ENCODE measurements at places on chromosomes 12 and 14.

- H3K27me3 ChIP-seq: peaks cover 2% of the 10 kb centered on the region
- peaks cover 12% of the 10 kb centered on the region for H3K36me3 ChIP-seq
- H3K27ac ChIP-seq: peak overlapping the region; percentile 90
These were observed 2.8 kb upstream of the ITGA5 start for GRCh38 chr12:54421879-54422250.

DNA sequence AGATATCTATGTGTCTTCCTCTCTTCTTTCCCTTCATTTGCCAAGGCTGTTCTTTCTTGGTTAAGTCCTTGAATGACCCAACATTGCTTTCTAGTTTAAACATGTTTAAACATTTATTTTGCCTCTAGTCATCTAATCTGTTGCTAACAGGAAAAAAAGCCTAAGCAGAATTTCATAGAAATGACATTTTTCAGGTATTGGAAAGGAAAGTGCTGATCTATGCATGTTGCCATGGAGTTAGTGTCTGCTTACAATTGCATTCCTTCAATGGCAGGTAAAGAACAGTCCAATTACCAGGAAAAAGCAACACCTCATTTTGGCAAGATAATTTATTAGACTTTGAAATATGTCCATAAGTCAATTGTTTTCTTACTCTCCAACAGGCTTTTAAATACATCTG lies 21.5 kb upstream of the SLC2A13 start:
- no peaks in the 10 kb centered on the region for H3K27me3 ChIP-seq
- DNase-seq: no peak
- no peaks in the 10 kb centered on the region for H3K36me3 ChIP-seq

- DNase-seq: peak; percentile 11
- H3K27ac ChIP-seq: no peak overlapping the region
- no peaks in the 10 kb centered on the region for H3K36me3 ChIP-seq
- H3K4me3 ChIP-seq: no peak overlapping the region
- peaks cover 2% of the 10 kb centered on the region for H3K27me3 ChIP-seq
These were observed 678.2 kb downstream of the NRXN3 start for GRCh38 chr14:78848234-78848820.

- no peaks in the 10 kb centered on the region for H3K27me3 ChIP-seq
- peak overlapping the region; percentile 80 for H3K27ac ChIP-seq
- peaks cover 34% of the 10 kb centered on the region for H3K36me3 ChIP-seq
- H3K4me1 ChIP-seq: peaks cover 58% of the 10 kb centered on the region
- H3K4me3 ChIP-seq: peak overlapping the region; percentile 57
- DNase-seq: peak; percentile 13
These were observed 22.8 kb downstream of the EXOC5 start for GRCh38 chr14:57245941-57246340.

DNA sequence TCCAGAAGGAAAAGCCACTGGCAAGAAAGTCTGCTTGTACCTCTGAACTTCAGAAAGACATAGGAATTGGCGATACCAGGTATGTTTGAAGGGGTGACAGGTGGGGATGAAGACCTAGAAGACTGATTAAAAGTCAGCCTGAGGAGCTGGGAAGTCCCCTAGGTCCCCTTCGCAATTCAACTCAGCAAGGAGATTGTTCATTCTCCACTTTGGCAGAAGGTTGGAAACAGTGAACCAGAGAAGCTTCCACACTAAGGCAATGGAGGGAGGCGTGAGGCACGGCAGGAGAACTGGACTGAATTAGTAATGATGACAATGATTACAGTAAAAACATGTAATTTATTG lies 240.3 kb upstream of the TMPO start:
- H3K36me3 ChIP-seq: no peaks in the 10 kb centered on the region

DNA sequence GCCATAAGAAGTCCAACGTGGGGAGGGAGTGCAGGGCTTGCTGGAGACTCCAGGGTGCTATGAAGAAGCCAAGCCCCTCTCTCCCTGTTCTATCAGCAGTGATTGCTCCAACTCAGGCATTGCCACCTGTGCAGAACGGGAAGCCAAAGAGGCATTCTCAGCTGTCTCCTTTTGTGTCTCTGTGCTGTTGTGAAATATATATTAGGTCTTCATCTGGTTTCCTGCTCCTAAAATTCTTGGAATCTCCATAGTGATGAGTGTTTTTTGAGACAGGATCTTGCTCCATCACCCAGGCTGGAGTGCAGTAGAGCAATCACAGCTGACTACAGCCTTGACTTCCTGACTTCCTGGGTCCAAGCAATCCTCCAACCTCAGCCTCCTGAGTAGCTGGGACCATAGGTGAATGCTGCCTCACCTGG lies 51.2 kb upstream of the AEBP2 start:
- no peak for DNase-seq
- no peaks in the 10 kb centered on the region for H3K27me3 ChIP-seq
- H3K27ac ChIP-seq: no peak overlapping the region
- peaks cover 17% of the 10 kb centered on the region for H3K4me1 ChIP-seq
- no peak overlapping the region for H3K4me3 ChIP-seq
- no peaks in the 10 kb centered on the region for H3K36me3 ChIP-seq

GRCh38 chr12:29682088-29682487 lies 101.7 kb downstream of the TMTC1 start:
- H3K4me3 ChIP-seq: no peak overlapping the region
- no peak overlapping the region for H3K27ac ChIP-seq
- no peaks in the 10 kb centered on the region for H3K36me3 ChIP-seq
- H3K27me3 ChIP-seq: no peaks in the 10 kb centered on the region

- no peaks in the 10 kb centered on the region for H3K36me3 ChIP-seq
- peaks cover 2% of the 10 kb centered on the region for H3K27me3 ChIP-seq
- no peak overlapping the region for H3K4me3 ChIP-seq
- no peak for DNase-seq
These were observed 33.4 kb downstream of the VCPKMT start for GRCh38 chr14:50082784-50083466.

DNA sequence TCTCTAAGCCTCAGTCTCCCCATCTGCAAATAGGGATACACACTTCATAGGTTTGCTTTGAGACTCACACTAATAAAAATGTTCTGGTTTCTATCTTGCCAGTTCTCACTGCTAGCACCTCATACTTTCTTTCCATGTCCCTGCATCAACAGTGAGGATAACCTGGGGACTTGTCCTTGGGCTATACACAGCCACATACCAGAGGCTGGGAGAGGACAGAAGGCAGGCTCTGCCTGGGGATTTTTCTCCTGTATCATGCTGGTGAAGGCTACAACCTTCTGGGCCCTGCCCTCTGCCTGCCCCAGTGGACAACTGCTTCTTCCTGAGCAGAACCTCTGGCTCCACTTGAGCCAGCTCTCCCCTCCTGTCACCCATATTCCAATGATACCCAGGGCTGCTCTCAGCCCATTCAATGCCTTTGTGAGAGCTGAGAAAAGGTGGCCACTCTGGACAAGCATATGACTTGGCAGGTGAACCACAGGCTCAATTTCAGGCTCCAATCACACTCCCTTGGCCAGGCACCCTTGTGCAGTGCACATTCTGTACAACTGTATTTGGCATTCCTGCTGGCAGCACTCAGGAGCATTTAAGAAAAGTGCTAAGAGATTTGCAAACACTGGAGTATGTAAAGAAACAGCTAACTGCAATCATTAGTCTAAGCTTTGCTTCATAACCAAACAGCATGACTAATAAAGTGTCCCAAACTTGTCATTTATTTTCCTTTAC lies 135.8 kb upstream of the VRK1 start:
- H3K27me3 ChIP-seq: peaks cover 3% of the 10 kb centered on the region
- H3K4me1 ChIP-seq: no peaks in the 10 kb centered on the region
- no peak for DNase-seq
- H3K36me3 ChIP-seq: no peaks in the 10 kb centered on the region

DNA sequence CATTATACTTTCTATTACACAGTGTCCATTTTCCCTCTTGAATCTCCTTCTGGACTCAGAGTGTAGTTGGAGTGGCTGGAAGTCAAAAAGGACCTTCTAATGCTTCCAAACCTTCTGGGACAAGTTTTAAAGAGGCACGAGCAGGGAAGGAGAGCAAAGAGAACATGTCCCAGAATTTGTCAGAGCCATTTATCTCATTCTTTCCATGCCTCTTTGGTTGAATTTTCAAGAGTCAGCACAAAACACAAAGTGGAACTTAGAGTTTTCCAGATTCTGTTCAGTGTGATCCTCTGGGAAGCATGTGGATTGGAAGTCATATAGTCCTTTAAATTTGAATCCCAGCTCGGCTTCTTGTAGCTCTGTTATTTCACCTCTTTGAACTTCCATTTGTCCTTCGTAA lies 138.2 kb upstream of the PWP1 start:
- peaks cover 3% of the 10 kb centered on the region for H3K27me3 ChIP-seq
- H3K27ac ChIP-seq: no peak overlapping the region

DNA sequence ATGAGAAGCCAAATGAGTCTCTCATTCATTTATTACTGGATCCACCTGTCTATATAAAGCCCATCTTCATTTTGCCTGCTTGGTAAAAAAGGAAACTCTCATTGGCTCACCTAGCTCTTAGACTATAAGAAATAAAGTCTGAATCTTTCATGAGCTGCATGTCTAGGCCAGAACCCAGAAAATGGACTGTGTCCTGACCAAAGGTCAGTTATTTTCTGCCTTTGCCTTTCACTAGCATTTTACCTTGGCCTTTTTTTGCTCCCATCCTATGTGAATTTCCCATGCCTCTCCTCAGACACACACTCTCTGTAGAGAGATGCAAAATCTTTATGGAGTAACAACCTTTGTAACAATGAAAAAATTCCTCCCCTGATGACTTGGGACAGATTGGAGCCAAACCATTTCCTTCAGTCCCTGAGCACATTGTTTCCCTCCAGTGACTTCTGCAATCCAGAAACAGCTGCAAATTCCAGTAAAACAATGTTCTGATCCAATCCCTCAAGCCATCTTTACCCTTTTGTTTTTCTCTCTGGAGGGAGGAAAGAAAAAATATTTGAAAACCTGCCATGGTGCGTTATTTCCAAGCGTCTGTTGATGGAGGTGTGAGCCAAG lies 33.6 kb upstream of the MAP3K9 start:
- DNase-seq: no peak
- no peaks in the 10 kb centered on the region for H3K4me1 ChIP-seq
- peaks cover 2% of the 10 kb centered on the region for H3K27me3 ChIP-seq
- no peak overlapping the region for H3K4me3 ChIP-seq

DNA sequence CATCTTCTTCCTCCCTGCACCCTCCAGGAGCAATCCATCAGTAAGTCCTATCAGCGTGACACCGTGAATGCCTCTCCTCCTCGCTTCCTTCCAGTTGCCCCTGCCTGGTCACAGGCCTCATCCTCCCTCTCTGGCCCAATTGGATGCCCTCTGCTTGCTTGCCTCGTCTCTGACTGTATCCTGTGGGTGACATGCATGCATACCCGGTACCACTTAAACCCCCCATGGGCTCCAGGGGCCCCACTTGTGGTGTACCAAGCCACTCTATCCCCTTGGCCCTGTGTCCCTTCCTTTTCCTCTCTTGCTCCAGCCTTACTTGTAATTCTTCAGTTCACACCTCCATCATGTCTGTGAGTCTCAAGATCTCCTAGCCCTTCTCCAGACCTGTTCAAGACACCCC lies 106.0 kb upstream of the RTL1 start:
- DNase-seq: no peak
- H3K36me3 ChIP-seq: peaks cover 46% of the 10 kb centered on the region

DNA sequence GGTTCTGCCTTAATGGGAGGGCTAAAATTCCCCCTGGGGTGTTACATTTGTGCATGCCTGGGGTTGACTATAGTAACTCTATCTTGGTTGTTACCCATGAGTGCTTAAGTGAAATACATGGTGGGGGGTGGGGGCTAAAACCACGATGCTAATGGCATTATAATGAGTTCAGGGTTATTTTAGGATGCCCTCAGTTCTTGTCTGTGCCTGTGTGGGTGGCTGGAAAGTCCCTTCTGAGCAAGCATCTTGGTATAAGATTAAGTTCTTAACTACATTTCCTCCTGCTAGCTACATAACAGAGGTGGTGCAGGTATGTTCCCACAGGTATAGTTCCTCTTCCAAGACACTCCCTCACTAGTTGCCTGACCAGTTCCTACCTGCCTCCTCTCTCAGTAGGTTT lies 822.3 kb downstream of the LRFN5 start:
- no peak overlapping the region for H3K27ac ChIP-seq
- H3K4me3 ChIP-seq: no peak overlapping the region
- H3K36me3 ChIP-seq: no peaks in the 10 kb centered on the region

DNA sequence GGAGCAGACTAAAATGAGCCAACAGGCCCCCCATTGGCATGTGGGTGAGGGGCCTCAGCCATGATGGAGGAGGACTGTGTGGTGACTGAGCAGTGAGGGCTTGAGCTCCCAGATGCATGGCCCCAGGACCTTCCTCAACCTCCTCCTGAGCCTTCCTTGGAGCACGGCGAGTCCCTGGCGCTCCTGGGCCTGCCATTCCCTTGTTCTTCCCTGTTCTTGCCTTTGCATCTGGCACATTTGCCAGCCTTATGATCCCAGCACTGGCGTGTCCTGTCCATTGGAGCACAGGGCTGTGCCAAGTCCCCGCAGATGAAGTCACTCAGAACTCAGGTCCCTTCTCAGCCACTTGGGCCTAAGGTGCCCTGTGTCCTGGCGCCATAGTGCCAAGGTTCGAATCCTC lies 40.3 kb upstream of the MEG3 start:
- no peak for DNase-seq
- no peaks in the 10 kb centered on the region for H3K36me3 ChIP-seq
- peaks cover 43% of the 10 kb centered on the region for H3K27me3 ChIP-seq
- no peak overlapping the region for H3K27ac ChIP-seq
- H3K4me3 ChIP-seq: no peak overlapping the region

DNA sequence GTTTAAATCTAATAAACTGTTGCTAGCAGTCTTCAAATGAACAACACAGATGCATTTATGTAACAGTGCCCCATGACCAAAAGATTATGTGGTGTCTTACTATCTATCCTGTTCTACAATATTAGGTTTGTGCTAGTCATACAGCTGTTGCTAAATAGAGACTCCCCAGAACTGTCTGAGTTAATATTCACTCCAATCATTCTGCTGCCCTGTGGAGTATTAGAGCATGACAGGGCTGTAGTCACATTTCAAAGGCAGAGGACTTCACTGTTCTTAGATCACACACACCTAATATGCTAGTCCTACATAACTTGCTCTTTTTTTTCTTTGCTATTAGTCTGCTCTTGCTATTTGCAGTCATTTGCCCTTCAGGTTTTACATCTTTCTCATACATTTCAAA lies 157.6 kb upstream of the MDGA2 start:
- no peak overlapping the region for H3K4me3 ChIP-seq
- DNase-seq: no peak
- H3K27me3 ChIP-seq: no peaks in the 10 kb centered on the region
- no peaks in the 10 kb centered on the region for H3K4me1 ChIP-seq
- H3K36me3 ChIP-seq: no peaks in the 10 kb centered on the region
- H3K27ac ChIP-seq: no peak overlapping the region

DNA sequence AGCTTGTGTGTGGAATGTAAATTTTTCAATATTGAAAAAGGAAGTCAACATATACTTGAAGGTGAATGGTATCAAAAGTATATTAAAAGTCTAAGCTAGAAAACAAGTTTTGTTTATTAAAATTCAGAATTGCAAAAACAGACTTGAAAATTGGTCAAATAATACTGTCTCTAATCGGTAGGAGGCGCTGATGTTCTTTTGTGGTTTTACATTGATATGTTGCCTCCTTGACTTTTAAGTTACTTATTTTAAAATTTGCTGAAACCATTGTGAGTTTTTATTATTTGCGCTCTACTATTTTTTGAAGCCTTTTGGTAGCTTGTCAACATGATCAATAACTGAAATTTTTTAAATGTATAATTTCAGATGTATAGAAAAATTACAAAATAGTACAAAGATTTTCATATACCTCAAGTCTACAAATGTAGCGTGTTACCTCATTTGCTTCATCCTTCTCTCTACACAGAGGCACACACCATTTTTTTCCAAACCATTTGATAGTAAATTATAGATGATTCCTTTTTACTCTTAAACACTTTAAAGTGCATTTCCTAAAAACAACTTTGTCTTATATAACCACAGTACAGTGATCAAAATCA lies 6.9 kb downstream of the RTRAF start:
- peak overlapping the region; percentile 47 for H3K27ac ChIP-seq
- DNase-seq: peak; percentile 35
- H3K4me1 ChIP-seq: peaks cover 45% of the 10 kb centered on the region
- H3K36me3 ChIP-seq: peaks cover 26% of the 10 kb centered on the region
- no peaks in the 10 kb centered on the region for H3K27me3 ChIP-seq

Measured in HFFc6 (cell line).